ENCODE measurements at places on chromosomes 1 and 21.

DNA sequence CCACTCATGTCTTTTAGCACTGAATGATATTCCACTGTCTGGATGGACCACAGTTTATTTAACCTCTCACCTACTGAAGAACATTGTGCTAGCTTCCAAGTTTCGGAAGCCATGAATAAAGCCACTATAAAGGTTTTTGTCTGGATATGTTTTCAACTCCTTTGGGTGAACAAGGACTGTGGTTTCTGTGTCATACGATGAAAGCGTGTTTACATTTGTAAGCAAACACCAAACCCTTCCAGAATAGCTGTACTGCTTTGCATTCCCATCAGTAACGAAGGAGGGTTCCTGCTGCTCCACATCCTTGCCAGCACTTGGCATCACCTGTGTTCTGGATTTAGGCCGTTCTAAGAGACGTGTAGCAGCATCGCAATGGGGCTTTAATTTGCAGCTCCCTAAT is 10.7 kb upstream of the ARHGEF16 start:
- no peak for DNase-seq

DNA sequence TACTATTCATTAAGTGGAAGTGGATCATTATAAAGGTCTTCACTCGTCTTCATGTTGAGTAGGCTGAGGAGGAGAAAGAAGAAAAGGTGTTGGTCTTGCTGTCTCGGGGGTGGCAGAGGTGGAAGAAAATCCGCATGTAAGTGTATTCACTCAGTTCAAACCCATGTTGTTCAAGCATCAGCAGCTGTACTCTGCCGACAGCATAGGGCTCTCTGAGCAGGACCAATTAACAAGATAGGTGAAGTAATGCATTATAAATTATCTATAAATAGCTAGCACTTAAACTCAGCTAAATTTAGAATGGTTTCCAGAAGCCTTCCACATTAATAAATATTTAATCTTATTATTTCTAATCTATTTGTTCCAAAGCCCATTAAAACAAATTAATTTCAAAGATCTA is 116.8 kb downstream of the RGS2 start:
- DNase-seq, result no peak

DNA sequence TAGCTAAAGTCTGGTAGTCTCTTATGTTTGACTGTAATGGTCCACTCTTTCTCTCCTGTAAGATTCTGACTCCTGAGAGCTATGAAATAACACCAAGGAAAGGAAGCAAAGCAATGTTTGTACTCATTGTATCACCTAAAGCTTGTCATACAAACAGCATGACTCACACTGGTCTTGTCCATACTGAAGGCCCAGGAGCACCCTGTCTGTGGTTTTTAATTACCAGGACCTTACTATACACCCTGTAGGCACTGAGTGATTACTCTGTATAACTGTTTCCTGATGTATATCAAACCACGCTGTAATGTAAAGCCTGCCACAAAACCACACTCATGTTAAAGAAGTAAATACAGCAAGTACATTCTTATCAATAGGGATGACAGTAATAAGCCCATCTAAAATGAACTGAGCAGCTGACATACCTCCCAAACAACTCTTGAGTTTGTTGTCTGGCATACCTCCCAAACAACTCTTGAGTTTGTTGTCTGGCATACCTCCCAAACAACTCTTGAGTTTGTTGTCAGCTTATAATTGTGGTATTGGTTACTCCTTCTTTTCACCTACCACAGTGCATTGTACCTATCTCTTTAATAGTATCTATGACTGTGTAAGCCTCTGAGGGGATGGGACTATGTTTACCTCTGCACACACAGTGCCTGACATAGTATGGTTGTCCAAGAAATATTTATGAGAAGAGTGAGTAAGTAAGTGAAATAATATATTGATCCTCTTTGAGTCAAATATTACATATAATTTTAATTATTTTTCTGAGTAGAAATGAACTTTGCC is 11.6 kb upstream of the TNFSF18 start:
- no peak for DNase-seq

- peak; percentile 86 for DNase-seq
Measured at GRCh38 chr1:146039844-146040194, 18.3 kb upstream of the HJV start.

GRCh38 chr1:33797849-33798248 is 66.0 kb upstream of the HMGB4 start:
- DNase-seq, result no peak

- DNase-seq, result no peak
Measured at GRCh38 chr1:64235910-64236309, 32.5 kb downstream of the UBE2U start.

DNA sequence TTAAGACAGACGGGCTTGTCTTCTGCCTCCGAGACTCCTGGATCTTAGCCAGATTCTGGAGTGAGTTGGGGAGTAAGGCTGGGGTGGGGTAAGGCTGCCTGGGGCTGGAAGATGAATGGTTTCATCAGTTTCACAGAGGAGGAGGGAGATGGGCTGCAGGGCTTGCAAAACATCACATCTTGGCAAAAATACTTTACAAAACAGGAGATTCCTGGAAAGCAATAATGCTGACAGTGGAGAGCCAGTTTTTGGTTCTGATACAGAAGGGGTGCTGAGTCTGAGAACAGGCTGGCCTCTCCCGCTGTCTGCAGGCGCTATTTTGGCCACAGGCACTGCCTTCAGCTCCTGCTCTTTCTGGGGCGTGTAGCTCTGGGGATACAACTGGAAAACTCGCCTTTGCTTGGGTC is 83.4 kb upstream of the KCNE2 start:
- no peak for DNase-seq

- no peak for DNase-seq
Measured at GRCh38 chr1:243902100-243902499, 52.1 kb upstream of the AKT3 start.

GRCh38 chr1:158053276-158053675 is 59.8 kb downstream of the KIRREL1 start:
- no peak for DNase-seq

- DNase-seq, result peak; percentile 89
Measured at GRCh38 chr1:181514298-181515290, 31.3 kb downstream of the CACNA1E start.

DNA sequence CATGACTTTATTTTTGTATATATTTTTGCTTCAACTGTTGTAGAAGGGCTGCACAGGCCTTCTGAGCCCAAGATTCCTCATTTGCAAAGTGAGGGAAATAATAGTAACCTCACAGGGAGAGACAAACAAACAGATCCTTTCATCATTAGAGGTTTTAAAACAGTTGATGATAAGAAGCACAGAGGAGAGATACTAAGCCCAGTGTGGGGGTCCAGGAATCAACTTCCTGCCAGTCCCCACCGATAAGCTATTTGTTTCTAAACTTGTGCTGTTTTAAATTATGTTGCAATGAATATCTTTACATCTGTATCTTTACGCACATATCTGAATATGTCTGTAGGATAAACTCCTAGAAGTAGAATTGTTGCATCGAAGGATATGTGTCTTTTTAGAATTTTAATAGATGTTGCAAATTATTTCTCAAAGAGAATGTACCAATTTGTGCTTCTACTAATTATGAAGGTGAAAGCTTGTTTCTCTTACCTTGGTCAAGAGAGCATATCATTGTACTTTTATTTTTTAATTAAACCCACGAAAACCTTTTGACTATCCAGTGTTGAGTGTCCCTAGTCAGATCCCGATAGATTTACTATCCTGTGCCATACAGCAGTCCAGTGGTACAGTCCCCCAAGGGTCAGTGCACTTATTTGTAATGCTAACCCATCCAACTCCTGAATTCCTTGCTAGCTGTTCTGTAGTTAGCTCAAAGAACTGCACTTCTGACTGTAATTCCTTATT is 10.8 kb downstream of the FCRLB start:
- no peak for DNase-seq

DNA sequence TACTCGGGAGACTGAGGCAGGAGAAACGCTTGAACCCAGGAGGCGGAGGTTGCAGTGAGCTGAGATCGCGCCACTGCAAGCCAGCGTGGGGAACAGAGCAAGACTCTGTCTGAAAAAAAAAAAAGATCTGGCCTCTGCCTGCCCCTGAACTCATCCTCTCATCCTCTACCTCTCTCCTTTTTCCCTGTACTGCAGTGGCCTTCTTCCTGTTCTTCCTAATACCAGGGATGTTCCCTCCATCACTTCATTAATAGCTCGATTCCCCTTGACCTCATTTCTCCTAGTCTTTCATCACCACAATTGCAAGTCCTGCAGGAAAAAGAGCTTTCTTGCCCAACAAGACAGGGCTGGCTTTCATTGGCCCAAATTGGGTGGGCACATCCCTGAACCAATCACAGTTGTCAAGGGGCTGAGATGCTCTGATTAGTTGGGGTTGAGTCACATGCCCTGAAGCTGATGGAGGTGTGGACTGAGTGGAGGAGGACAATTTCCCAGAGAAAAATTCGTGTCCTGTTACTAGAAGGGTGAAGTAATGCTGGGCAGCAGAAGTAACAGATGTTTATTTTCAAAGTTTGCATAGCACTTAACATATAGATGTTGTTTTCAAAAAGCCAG is 86.8 kb upstream of the PUM1 start:
- DNase-seq, result no peak

GRCh38 chr1:3683992-3684391 is 31.7 kb downstream of the TP73 start:
- no peak for DNase-seq

DNA sequence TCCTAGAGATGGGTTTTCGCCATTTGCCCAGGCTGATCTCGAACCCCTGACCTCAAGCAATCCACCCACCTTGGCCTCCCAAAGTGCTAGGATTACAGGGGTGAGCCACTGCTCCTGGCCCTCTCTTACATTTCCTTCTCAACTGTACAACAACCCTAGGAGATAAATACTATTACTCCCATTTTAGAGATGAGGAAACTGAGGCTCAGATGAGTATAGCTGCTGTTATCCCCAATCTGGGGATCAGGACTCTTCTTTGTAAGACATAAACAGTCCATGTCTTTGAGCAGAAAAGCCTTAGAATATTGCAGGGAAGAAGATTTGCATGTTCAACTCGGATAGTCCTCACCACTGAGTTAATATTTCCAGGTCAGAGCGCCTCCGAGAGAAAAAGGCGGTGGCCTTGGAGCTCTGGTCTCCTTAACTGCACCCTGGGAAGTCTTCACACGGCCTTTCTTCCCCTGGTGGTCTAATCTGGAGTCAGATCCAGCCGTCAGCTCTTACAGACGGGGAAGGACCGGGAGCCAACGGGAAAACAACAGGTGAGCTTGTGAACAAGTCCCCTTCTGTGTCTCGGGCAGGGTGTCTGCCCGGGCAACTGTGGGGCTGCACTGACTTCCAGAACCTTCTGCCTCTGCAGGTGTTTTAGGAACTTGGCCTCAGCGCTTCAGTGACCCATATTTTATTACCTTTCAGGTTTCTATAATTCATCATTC is 5.9 kb upstream of the OLIG1 start:
- no peak for DNase-seq

DNA sequence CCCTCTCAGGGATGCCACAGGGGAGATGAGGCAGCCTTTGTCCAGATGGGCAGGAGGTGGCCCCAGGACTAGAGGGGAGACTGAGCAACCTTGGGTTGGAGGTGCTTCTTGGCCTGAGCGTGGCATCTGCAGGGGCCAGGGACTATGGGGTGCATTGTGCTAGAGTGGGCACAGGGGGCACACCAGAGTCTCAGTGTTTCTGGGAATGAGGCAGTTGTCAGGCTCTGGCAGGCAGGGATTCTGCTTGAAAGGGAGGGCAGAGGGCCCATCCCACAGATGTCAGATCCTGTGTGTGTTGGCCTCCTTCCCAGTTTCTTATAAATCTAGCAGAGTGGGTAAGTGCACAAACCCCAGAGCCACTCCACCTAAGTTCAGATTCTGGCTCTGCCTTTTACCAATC is 13.7 kb downstream of the LGR6 start:
- DNase-seq, result no peak

DNA sequence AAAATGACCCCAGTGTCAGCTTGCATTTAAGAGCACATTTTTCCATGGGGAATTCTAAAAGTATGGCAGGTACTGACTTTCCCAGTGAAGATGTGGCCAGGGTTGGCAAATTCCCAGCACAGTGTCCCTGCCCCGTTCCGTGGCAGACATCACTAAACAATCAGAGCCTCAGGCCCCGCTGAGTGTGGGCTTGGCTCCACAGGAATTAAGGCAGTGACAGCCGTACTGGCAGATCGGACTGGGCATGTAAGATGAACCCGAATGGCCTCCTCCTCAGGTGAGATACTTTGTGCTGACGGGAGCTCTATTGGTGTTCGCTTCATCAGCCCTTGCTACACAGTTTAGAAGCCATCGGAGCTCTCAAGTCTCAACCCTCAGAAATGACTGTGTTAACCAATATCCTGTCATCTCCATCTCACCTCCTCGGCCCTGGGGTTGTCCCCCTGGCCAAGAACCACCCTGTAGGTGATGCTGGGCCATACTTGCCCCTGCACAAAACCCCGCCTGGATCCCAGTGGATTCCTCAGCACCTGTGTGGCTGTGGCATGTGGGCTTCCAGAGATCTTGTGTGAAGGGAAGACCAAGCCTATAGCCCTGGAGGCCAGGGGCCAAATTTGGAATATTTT is 29.0 kb upstream of the ABCG1 start:
- DNase-seq, result no peak

- no peak for DNase-seq
Measured at GRCh38 chr1:70348399-70349165, 5.9 kb downstream of the ANKRD13C start.

DNA sequence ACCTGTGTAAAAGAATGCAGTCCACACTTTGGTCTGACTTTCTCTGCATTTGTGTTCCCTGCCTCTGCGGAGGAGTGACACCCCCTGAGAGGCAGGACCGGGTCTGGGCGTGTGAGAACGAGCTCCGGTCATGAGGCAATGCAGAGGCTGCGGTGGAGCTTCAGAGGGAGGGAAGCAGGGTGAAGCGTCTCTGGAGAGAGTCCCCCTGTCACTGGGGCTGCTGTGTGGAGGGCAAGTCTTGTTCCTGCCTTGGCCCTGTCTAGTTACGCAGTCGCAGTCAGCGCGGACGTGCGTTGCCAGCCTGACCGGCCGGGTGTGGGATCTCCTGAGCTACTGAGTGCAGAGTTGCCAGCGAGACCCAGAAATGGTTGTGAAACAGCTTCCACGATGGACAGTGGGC is 48.5 kb downstream of the BACE2 start:
- DNase-seq, result no peak

- peak; percentile 19 for DNase-seq
Measured at GRCh38 chr1:160097151-160097910, 1.1 kb downstream of the IGSF8 start.

DNA sequence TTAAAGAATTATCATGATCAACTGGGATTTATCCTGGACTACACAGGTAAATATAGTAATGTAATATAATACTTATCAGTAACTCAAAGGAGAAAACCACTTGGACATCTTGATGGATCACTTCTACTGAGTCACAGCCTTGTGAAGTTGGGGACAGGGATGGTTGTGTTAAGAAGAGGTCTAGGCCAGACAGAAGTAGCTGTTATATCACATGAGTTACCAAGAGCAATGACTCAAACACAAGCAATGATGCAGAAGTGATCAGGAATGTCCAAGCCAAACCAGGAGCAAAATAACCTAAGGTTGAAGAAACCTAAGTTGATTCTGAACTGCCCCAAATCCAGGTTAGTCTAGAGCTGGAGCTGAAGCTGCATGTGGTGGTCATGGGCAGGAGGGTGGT is 424.5 kb upstream of the DAB1 start:
- DNase-seq, result no peak
